ENCODE measurements at places on chromosomes 6 and 20. TPM values are rescaled to one million over a fixed set of nuclear protein-coding genes. Genes with fewer than 3 reads are reported as not detected.

ABHD16B gene
- total RNA-seq = not detected

WFDC5 gene
- total RNA-seq = not detected

CD2AP gene
- 29.6 TPM for total RNA-seq

NRN1 gene
- total RNA-seq = 4.8 TPM

MRPS18A gene
- 47.4 TPM for total RNA-seq

GHRH gene
- not detected for total RNA-seq

C20orf141 gene
- not detected for total RNA-seq

LIME1 gene
- 10.1 TPM for total RNA-seq

MCHR2 gene
- total RNA-seq = not detected

Data from activated CD4-positive, alpha-beta T cell treated with anti-CD3 and anti-CD28 coated beads, Interleukin-2, amount 10 ng/mL, durations not matched to agents 24 days and 14 days (primary cell).